Activated naive CD8-positive, alpha-beta T cell treated with anti-CD3 and anti-CD28 coated beads, Interleukin-2, amount 10 ng/mL, durations not matched to agents 7 days and 5 days (primary cell): ENCODE measurements at places on chromosomes 6 and 20.
A peak's percentile ranks its signal among the peaks of the same experiment; 100 is the strongest.

GRCh38 chr6:5677219-5678000 lies 329.3 kb downstream of the NRN1 start:
- DNase-seq = no peak

GRCh38 chr6:6610031-6610591 lies 21.6 kb downstream of the LY86 start:
- DNase-seq = peak; percentile 65

DNA sequence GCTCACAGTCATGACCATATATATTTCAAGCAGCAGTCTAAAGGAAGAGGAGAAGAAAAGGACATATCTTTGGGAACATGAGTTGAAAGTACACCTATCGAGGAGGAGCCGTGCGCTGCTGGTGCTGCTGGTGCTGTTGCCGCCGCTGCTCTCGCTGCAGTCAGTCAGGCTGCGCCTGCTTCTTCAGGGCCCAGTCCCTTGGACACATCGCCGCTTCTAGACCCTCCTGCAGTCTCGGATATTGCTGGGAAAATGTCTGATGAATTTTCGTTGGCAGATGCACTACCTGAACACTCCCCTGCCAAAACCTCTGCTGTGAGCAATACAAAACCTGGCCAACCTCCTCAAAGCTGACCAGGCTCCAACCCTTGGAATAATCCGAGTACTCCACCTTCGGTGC lies 8.2 kb upstream of the ASCC3 start:
- DNase-seq = no peak

DNA sequence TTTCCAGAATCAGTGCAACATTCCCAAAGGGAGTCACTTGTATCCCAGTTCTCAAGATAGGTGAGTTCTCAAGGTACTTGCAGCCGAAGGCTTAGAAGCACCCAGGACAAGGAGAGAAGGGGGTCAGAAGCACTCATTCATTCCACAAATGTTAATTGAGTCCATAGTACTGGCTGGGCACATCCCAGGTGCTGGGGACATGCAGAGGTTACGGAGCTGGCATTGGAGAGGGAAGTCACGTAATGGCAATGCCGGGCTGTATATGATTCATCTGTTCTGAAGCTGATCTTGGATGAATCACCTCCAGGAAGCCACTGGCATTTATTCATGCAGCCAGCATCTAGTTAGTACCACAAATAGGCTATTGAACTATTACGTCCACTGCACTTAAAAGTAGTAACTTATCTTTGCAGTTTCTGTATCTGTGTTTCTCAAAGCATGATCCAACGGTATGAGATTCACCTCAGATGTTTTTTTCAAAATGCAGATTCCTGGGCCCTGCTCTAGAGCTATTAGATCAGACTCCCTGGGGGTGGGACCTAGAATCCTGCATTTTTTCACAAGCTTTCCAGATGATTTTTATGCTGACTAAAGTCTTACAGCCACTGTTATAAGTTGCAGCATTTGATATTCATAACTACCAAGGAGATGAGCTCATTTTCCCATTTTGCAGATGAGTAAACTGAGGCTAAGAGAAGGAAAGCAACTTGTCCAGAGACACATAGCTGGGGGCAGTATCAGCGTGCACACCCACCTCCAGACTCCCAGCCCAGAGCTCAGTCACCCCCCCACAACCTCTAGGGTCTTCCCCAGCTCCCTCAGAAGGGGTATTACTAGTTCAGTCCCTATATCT lies 44.1 kb upstream of the ID1 start:
- DNase-seq = no peak

DNA sequence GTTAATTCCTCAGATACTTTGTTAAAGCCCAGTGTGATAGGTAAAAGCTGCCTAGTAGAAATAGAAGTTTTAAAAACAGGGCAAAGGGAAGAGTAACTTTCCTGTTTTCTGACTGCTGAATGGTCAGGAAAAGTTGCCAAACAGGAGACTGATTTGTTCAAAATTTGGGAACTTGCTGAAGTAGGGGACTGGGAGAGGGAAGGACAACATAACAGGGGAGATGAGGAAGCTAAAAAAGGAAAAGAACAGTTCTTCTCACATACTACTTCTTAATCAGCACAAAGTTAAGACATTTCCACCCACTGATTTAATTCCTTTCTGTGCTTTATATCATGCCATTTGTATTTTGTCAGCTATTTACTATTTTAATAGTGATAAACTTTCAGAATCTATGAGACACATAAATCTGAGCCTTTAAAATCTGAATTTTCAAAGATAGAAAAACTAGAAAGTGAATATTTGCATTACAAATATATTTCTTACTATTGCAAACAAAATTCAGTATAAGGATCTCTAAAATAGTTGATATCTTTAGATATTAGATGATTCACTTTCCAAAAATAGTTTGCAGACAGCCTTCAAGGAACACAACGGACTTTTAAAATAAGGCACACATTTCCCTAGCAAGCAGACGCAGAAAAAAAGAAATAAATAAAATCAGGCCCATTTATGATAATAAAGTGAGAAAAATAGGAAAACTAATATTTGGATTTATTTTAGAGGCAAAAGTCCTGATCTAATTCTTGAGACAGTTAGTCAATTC lies 36.9 kb upstream of the SLC16A10 start:
- no peak for DNase-seq

DNA sequence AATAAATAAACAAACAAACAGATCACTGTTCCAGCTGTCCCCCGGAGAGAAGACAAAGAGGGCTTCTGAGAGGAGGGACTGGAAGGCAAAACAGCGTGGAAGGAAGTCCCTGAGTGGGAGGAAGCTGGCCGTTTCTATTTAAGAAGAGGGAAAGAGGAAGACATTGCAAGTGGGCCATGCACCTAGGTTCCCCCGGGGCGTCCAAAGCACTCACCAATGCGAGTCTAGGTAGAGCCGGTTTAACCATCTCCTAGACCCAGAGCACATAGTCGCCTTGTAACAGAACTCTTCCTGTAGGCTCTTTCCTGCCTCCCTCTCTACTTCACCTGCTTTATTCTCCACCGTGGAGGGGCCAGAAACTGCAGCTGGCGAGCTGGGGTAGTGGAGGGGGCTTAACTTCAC lies 158.4 kb downstream of the ZDHHC14 start:
- DNase-seq = no peak

- DNase-seq = no peak
Observed at GRCh38 chr6:52598123-52598823, 21.4 kb upstream of the TRAM2 start.

DNA sequence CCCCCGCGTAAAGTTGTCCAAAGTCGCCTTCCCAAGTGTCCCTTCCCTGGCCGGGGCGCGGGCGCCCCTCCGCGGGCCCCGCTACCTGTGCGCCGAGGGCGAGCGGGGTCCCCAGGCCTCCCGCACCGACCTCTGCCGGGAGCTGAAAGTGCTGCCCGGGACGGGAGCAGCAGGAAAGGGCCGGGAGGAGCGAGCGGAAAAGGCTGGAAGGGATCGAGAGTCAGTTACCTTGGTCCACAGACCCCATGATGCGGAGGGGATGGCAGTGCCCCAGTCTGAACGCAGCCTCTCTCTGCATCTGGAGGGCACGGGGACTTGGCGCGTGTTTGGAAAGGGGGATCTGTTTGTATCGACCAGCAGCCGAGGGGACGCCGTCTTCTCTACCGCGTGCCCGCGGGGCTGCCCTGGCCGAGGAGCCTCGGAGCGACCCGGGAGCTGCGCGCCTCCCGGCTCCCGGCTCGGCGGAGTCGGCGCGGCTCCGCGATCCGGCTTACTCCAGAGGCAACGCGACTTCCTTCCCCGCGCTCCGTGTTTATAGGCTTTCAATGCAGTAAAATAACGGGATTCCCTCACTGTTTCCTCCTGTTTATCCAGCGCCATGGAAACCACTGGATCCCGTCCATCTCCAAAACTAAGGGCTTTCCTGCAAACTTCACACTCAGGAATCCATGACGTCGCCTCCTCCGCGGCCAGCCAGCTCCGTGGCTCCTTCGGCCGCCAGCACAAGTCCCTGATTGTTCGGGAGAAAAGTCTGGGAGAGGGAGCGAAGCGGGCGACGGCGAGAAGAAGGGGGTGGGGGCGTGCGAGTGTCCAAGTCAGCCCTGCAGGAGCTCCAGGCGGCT lies 20.0 kb upstream of the NFATC2 start:
- peak; percentile 49 for DNase-seq

DNA sequence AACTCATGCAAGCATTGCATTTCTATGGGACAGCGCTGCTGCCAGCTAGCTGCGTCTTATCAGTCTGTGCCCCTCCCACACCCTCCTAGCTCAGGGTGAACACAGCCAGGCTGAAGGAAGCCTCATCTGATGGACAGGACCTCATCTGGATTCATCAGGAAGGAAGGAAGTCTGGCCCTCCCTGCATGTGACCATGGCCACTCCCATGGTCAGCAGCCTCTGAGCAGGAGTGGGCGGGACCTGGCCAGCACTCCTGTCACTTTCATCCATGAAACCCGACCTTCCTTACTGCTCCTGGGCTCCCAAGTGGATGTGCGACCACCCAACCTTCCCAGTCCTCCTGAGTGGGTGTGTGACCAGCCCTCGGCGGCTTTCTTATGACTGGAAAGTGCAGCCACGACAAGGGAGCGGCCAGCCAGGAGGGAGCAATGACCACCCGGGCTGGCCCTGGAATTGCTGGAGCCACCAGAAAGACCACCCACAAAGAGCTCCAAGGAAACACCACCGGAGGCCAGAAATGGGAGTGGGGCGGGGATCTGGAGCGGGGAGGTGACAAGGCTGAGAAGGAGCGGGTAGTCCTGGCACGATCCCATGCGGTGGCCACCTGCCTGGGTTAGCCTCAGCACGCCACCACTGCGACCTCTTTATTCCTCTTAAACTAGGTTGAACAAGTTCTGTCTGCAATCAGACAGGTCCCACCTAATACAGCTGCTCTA lies 241.2 kb downstream of the TTLL2 start:
- DNase-seq = no peak

- DNase-seq = no peak
Observed at GRCh38 chr6:160363016-160363996, 15.1 kb downstream of the SLC22A3 start.

DNA sequence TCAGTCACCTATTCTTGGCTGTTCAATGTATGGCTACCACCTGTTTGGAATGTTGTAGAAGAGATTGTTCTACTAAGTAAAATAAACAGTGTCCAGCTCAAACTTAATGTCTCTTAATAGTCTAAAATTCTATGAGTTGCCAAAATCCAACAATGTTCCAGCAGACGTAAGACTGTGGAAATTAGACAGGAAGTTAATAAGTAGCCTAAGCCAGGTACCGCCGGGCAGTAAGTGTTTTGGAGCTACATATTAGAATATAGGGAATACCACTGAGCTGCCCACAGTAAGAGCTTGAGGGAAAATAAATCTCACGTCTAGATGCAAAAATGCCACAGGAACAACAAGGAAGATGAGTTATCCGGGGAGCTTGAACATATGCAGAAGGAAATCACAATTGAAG lies 7.8 kb upstream of the MANEA start:
- no peak for DNase-seq

DNA sequence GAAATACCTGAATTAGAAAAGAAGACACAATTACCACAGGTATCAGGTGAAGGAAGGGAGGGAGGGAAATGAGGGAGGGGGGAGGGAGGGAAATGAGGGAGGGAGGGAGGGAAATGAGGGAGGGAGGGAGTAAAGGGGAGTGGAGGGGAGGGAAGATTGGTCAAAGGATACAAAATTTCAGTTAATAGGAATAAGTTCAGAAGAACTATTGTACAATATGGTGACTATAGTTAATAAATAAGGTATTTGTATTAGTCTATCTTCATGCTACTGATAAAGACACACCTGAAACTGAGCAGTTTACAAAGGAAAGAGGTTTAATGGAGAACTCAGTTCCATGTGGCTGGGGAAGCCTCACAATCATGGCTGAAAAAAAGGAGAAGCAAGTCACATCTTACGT lies 185.7 kb downstream of the EYA2 start:
- no peak for DNase-seq

DNA sequence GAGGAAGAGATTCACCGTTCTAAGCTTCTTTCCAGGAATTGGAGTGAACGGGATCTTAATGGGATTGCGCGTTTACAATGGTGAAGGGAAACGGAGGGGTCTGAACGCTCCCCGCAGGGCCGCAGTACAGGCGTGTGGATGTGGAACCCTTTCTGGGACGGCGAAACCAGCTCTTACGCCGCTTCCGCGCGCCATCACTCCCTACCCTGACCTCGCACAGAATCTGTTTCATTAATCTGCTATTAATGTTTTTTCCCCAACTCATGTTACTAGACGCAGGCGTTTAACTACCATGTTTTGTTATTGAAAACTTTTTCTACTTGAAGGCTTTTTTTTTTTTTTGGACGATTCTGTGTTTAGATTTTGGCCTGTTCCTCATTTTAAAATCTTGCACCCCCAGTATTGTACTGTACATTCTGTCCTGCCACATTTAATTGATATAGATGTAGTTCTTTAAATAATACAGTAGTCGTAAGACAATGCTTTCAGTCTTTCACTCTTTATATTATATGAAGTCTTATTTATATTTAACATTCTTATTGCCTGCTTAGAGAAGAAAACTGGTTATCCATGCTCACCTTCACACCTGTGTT lies 696 bp upstream of the SUPT3H start:
- DNase-seq = no peak
